ENCODE measurements at places on chromosomes 12 and 14.

GRCh38 chr14:40909906-40910305 is 696.8 kb upstream of the LRFN5 start:
- DNase-seq: no peak

- no peak for DNase-seq
Measured at GRCh38 chr14:105929327-105930081, 403.1 kb downstream of the TMEM121 start.

- no peak for DNase-seq
Measured at GRCh38 chr12:52216807-52217206, 16.2 kb upstream of the KRT7 start.

DNA sequence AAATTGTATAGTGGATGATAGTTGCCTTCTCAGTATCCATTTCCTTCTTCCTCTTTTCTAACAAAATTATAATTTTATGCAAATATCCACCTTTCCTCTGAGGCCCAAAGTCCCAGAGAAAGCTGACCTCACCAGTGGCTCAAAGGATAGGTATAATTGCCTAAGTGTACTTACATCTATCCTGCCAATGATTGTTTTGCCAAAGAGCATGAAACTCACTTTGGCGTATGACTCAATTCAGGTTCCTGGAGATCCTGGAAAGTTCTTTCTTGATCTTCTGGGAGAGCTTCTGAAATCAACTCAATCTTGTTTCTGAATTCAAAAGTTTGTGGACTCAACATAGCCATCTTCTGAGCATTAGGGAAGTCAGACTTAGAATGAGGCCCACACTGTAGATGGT is 10.5 kb upstream of the RBM25 start:
- no peak for DNase-seq

DNA sequence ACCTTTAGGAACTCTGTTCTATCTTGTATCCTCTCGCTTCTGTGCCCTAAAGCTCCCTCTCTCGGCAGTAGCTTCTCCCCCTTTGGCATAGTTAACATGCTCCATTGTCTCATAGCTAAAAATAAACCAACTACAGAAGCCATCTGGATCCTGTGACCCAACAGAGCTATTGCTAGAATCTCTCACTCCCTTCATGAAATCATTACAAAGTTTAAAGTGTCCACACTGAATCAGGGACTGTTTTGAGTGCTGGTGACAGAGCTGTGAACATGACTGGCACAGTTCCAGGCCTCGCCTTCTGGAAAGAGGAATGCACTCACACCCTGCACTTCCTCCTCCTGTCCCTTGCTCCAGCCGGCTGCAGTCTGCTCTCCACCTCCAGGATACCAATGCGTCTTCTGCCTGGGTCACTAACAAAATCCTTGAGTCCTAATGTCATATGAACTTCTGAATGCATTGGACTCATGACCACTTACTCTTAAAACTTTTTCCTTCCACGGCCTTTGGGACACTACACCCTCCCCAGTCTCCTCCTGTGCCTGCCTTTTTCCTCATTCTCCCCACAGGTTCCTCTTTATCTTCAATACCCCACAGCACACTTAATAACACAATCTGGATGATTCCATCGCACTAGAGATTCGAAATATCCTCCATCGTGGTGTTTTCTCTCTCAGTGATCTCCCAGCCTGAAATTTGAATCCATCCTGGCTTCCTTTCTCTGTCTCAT is 13.2 kb downstream of the PLBD1 start:
- DNase-seq: peak; percentile 27

- DNase-seq: no peak
Measured at GRCh38 chr12:124130691-124131591, 157.9 kb downstream of the ZNF664 start.

GRCh38 chr12:70534466-70534865 is 102.8 kb downstream of the PTPRB start:
- DNase-seq: no peak

GRCh38 chr12:107491856-107492255 is 193.7 kb upstream of the PWP1 start:
- no peak for DNase-seq

DNA sequence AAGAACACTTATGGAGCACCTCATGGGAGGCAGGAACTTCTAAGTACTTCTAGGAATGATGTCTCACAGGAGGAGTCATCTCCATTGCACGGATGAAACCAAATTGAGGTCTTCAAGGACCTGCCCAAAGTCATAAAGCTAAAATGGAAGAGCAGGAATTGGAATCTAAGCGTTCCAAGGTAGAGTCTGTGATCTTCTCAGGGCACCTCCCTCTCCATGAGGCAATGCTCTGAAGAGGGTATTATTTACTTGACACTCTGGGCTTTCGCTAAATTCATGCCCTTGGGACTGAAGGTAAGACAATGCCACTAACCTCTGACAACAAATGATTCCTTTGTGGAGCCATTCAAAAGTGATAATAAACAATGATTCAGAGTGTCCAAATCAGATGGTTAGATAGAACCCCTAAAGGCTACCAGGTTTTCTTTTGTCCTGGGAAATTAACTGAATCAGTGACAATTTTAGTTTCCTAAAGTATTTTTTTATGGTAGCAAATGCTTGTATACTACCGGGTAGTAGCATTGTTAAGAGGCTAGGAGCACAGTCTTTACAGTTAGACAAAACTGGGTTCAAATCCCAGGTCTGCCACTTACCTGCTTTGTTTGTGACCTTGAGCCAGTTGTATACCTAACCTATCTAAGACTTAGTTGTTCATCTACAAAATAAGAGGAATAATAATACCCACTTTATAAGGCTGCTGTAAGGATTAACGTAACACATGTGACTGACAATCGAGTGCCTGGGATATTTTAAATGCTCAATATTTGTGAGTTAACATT is 12.3 kb downstream of the HMGA2 start:
- DNase-seq: no peak

DNA sequence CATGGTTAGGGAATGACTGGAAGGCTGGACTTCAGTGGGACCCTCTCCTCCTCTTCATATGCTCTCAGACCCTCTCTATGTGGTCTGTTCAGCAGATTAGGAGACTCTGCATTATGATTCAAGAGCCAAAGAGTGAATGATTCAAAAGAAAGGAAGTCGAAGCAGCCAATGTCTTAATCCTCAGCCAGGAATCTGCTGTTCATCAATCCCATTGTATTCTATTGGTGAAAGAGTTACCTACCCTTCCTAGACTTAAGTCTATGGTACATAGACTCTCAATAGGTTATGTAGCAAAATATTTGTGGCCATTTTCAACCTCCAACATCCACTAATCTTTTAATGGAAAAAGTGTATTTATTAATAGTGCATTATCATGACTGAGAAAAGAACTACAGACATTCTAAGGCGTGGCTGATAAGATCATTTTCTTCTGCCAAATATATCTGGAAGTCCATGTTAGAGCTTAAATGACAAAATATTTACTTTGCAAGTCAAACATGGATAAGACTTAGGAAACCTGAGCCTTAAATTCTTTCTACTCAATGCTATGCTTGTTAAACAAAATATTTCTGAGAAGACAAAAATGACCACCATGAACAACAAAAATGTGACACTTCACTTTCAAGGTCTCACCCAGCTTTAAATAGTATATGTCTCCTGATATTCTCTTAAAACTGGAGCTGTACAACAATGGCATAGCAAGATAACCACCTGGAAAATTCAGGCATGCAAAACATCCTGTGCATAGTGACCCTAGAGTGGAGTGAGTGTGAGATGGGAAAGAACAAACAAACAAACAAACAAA is 1100.6 kb downstream of the GALC start:
- DNase-seq: no peak

DNA sequence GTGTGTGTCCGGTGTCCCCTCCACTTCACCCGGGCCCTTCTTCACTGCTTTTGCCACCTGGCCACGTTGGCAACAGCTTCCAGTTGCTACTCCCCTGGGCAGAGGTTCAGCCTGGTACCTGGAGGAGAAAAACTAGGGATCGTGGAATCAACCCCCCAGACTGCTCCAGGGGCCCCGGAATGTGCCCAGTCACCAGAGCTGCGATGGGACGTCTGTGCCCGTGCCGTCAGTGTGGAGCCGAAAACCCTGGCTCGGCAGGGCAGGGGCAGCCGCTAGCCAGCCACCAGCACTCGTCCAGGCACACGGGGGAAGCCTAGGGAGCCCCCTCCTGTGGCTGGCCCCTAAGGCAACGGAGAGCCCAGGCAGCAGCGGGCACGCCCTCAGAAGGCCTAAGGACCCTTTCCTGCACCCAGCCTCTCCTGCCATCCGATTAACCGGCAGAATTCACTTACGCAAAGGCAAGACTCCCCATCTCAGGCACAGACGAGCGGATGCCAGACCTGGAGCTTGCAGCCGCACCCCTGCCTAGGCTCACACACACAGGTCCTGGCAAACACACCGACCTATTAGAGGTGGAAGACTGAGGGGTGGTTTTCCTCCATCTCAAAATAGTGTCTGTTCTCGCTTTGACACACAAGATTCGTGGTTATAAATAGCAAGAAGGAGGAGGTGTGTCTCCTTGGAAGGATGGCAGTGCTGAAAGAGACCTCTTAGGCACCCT is 62.6 kb downstream of the FBXL14 start:
- DNase-seq: no peak

DNA sequence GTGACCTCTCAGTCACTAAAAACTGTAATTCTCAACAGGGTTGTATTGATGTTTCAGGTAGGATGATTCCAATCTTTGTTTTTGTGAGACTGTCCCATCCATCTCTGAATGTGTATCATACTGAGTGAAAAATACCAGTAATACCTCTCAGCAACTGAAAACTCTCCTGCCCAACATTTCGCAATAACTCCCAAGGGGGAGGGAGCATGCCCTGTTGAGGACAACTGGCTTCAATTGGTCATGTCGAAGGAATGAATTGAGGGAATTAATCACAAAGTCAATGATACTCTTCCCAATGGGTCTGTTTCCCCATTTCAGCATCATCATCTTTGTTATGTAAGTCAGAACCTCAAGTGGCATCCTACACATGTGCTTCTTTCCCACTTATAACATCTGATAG is 102.4 kb upstream of the E2F7 start:
- no peak for DNase-seq

DNA sequence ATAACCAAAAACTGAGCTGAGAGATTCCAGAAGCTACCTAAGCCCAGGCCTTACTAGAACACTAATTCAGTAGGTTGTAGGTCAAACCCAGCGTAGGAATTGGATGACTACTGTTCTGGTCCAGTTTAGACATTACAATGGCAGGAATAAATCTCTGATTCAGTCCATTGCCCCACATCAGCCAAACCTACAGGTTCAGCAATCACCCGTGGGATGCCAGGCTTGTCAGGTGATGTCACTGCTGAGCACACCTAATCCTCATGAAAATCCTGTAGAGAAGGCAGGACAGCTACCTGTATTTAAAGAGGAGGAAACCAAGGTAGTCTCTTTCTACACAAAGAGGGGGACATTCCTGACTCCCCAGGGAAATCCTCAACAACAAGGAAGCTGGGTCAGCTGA is 63.7 kb downstream of the RFX4 start:
- no peak for DNase-seq

GRCh38 chr12:49974231-49974675 is 1.5 kb downstream of the AQP6 start:
- DNase-seq: no peak

DNA sequence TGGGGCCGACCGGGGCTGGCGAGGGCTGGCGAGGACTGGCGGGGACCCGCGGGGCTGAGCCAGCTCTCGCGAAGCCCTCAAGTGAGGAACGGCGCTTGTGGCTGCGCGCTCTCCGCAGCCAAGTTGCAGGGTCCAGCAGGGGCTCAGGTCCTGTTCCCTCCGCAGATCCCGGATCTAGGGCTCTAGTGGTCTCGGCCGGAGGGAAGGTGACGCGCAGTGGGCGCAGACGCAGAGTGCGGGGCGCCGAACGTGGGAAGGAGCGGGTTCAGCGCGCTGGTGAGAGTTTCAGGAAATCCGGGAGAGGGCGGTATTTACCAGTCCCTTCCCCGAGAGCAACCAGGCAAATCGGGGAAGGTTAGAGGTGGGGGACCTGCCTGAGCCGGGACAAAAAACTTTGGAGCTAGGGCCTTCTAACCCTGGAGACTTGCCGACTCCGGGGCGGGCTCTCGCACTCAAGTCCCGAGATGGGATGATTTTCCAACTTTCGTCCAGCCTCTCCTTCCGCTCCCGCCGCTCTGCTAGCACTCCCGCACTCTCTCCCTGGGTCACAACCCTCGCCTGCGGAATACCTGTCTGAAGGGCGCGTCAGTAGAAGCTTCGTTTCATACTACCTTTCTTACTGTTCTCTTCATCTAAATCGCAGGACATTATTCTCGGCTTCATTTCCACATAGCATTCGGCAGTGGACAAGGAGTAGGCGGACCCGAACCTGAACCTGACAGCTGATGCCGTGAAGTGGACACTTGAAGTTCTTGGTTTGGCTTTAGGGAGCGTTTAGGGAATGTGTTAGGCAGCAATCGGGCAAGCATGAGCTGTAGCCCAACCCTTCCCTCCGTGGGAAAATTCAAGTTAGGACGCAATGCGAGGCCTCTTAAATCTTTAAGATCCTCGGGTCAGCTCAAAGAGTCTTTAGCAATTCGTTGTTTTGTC is 13.6 kb upstream of the PAX9 start:
- DNase-seq: peak; percentile 74

DNA sequence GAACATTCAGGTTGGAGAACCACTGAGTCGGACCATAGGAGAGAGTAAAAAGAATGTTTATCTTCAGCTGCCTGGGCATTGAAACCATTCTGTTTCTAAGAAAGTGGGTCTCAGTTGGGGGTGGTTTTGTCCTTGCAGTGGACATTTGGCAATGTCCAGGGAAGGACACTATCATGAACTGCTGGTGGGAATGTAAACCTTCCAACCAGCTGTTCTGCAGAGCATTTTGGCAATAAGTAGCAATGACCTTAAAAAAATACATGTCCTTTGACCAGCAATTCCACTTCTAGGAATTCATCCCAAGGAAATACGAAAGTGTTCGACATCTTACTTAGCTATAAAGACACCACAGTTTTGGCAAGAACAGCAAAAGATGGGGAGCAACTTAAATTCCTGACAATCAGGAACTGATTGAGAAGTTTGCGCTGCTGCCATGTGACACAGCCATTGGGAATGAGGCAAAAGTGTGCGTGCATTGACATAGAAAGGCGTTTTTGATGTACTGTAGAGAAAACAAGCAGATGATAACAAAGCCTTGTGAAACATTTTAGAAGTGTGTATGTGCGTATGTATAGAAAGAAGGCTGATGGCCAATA is 82.9 kb upstream of the MAP1LC3B2 start:
- no peak for DNase-seq

- no peak for DNase-seq
Measured at GRCh38 chr12:6333566-6333965, 8.3 kb downstream of the TNFRSF1A start.

GRCh38 chr12:52280796-52281560 is 6.5 kb downstream of the KRT86 start:
- DNase-seq: no peak
